ENCODE measurements at places on chromosomes 16 and 17.

DNA sequence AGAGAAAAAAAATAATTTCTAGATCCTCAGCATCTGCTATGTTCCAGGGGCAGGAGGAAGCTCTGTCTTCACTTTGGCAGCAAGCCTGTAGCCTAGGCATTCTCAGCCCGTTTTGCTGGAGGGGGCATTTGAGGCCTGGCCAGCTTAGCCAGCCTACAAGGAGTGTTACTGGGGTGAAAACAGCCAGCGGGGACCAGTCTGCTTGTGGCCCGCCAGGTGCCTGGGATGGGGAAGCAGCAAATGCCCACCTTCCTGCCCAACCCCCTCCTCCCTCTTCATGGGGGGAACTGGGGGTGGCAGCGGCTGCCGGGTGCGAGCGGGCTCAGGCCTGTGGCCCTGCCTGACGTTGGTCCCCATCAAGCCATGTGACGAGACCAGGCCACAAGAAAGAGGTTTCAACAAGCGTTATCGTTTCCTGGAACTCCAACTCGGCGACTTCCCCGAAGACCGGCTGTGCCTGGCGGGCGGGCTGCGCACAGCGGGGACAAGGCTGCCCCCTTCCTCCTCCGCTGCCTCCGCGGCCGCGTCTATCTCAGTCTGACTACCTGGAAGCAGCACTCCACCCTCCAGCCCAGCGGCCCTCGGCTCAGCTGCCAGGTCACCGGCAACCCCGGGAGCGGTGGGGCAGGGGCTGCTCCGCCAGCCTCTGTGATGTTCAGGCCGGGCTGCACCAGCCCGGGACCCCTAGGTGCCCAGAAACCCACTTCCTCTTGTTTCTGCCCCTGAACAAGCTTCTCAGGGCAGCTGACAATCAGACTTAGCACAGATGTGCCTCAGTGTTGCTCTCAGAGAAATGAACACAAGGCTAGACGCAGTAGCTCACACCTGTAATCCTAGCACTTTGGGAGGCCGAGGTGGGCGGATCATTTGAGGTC is 22.9 kb downstream of the SOCS1 start:
- DNase-seq: peak; percentile 68

DNA sequence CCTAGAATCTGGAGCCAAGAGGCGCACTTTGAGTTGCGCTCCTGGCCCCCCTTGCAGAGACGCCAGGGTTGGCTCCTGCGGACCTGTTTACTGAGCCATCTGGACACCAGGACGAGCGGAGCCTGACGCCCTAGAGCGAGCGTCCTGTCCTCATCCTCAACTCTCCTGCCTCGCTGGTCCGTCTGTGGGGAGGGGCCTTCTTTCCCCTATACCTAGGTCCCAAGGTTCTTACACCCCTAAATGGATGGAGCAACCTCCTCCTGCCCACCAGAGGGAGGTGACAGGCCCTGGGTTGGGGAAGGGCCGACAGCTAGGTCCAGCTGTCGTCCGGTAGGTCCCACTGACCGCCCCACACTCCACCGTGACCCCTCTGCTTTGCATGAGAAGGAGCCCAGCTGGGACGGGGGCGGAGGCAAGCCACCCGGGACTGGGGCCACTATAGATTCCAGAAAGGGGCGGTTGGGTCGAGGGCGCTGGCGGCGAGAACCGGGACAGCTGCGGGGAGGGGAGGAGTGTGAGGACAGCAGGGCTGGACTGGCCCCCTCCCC is 3.1 kb upstream of the LHX1 start:
- DNase-seq: no peak

- DNase-seq: no peak
Observed at GRCh38 chr17:9905902-9906301, 831 bp upstream of the RCVRN start.

GRCh38 chr16:54136276-54136625 is 150.3 kb downstream of the IRX3 start:
- DNase-seq: no peak

DNA sequence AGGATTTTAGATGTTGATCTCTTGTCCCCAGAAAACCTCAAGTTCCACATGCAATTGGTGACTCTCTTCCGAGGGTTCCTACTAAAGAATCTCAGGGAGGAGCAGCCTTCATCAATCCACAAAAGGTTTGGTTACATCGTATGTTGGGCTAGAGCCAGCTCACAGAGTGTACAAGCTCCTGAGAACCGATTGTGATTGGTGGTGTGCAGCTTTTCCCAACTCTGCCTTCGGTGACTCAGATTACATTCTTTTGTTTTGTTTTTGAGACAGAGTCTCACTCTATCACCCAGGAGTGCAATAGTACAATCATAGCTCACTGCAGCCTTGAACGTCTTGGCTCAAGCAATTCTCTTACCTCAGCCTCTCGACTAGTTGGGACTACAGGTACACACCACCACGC is 172.4 kb downstream of the PMP22 start:
- DNase-seq: no peak

- DNase-seq: no peak
Observed at GRCh38 chr17:81401723-81402529, 6.7 kb downstream of the BAHCC1 start.

- DNase-seq: no peak
Observed at GRCh38 chr17:41354536-41354935, 3.9 kb upstream of the KRT33A start.

- no peak for DNase-seq
Observed at GRCh38 chr16:56227936-56228335, 36.6 kb downstream of the GNAO1 start.

GRCh38 chr16:65415460-65415859 is 293.6 kb upstream of the CDH11 start:
- DNase-seq: no peak

DNA sequence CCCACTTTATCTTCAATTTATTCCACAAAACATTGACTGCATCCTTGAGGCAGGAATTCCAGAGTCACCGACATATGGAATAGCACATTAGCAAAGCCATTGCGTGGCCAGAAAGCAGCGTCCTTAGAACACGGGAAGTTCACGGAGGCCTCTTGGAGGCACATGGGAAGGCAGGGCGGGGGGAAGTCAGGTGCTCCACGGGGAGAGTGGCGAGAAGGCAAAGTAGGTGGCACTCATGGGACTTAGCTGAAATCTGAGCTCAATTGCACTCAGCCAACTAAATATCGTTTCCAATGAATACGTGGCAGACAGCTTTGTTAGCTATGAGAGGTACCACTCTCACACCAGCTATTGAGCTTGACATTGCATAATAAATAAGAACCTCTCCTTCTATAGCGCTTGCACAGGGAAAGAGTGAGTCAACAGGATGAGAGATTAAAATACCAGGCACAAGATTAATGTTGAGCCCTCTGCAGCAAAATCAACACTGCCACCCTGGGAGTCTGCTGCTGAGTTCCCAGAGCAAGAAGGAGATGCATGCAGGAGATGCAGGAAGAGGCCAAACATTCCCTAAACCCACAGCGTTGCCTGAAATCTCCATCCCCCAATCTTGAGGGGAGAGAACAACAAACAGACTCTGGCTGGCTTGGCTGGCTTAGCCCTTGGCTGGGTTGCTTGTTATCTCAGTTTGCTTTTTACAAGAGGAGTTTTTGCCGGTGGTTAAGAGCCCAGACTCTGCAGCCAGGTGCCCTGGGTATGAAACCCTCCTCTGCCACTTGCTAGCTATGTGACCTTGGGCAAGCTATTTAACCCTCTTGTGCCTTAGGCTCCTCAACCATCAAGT is 28.8 kb downstream of the ABCC12 start:
- DNase-seq: no peak

DNA sequence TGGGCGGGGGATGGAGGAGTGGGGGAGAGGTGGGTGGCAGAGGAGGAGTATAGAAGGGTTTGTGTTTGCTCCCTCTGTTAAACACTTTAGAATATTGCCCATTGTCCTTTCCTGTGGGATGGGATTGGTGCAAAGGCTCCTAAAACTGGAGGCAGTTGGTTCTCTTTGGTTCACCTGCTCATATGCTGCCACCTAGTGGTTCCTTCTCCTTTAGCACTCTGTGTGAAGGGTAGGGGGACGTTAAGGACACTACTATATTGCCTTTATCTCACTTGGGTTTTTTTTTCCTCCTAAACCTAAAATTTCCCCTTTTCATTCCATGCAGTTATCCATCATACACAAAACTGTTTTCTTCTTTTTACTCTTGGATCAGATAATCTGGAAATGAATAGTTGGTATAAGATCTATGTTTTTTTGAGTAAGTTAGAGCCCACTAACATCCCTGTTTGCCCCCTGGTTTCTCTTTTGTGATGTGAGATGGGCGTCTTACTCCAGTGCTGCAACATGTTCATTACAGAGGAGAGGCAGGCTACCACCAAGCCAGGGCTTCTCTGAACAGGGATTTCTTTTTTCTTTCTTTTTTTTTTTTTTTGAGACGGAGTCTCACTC is 23.8 kb downstream of the SNX11 start:
- no peak for DNase-seq

- no peak for DNase-seq
Observed at GRCh38 chr17:43603321-43603720, 57.2 kb upstream of the ETV4 start.

- no peak for DNase-seq
Observed at GRCh38 chr17:12053552-12053951, 32.9 kb downstream of the MAP2K4 start.

DNA sequence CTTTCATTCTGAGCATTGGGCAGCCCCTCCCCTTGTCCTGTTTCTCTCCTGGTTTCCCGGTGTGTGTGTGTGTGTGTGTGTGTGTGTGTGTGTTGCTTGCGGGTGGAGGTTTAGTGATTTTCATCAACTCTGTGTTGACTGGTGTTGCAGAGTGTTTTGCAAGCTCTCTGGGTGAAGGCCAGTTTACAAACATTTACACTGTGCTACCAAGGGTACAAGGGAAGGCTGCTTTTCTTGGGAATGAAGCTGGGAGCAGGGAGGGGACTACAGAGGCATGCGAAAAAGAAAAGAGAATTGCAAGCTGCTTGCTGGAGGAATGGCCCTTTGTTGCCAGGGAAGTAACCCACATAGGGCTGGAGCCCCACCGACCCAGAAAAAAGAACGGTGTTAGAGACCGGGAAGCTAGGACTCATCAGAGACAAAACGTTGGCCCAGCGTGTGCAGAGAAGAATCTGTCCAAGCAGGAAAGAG is 29.6 kb downstream of the HS3ST3B1 start:
- no peak for DNase-seq

DNA sequence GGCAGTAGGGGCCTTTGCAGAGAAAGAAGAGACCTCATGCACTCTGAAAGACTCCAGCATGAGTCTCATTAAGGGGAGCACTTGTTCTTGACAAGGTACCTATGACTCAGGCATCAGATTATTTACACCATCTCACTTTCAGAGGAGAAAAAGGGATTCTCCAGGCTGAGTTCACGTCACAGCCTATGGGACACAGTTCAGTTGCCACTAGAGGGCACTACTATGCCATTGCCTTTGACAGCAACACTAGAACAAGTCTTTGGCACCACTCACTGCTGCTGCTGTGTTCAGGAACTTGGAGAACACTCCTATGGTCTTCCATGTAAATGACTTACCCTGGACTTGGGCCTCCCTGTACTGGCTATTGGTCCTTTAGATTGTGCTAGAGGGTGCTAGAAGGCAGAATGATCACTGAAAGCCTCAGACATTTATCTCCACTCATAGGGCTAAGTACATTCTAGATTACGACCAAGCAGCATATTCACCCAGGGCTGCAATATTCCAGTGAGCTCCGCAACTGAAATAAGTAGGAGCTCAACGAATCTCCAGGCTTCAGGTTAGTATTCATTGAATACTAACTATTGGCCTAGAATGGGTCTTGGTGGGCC is 225.1 kb upstream of the CA10 start:
- no peak for DNase-seq

DNA sequence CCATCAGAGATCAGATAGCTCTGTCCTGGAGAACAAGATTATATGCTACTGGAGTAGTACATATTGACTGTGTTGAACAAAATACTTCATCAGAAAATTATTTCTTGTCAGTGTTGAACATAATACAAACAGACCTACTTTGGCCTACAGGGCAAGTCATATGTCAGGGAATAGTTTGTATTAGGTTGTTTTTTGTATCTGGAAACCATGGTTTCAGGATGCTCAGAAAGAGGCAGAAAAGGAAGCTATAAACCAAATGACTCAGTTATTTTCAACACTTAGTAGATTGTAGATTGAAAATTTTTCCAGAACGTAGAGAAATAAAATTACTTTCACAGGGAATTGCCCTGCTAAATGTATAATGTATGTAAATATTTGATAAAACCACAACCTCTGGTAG is 198.4 kb downstream of the CYB561 start:
- DNase-seq: no peak

GRCh38 chr16:89046491-89046890 is 47.2 kb upstream of the ACSF3 start:
- DNase-seq: no peak

DNA sequence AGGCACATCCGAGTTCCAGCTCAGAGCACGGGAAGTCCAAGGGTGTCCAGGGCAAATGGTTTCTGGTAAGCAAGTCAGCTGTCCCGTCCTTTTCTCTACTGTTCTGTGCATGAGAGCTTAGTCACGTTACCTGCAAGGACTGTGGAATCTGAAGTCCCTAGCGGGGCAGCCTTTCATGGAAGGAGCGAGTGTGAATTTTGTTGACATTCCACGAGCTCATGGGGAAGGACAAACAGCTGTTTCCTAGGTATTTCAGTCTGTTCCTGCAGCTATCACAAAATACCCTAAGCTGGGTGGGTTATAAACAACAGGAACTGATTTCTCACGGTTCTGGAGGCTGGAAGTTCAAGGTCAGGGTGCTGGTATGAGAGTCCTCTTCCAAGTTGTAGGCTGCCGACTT is 109.2 kb downstream of the SDR42E1 start:
- DNase-seq: no peak

GRCh38 chr17:68346448-68346847 is 55.2 kb downstream of the ARSG start:
- peak; percentile 24 for DNase-seq

GRCh38 chr16:72400257-72401083 is 228.5 kb upstream of the PMFBP1 start:
- DNase-seq: no peak

DNA sequence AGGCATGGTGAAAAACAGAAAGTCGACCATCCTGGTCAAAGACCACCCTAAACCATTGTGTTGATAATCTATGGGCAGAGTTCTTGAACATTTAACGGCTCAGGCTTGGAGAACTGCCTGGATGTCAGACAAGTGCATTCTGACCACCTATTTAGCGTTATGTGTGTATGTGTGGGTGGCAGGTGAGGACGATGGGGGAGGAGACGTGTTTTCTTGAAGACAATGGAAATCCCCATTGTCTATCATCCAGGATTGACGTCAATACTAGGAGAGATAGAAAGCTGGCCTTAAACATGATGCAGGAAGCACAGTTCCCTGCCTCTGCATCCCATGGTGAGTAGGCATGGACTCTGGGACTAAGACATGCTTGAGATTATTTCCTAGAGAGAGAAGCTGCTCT is 157.4 kb upstream of the MAF start:
- DNase-seq: no peak

DNA sequence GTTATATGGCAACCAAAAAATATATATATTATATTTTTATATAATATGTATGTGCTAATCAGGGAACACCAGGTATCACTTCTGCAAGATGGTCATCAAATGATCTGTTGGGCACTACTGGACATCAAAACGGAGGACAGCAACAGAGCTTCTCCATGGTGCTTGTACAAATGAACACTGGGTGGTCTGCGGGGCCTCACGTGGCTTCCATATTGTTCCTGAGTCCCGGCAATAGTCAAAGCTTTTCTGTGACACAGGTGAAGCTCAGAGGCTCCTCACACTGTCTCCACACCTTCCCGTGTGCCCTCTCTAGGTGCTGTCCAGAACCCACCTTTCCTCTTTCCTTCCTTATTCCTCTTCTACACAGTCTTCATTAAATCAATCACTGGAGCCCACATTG is 149.9 kb upstream of the PIRT start:
- no peak for DNase-seq
